ENCODE measurements at places on chromosomes 4 and X. TPM values are rescaled to one million over a fixed set of nuclear protein-coding genes. Genes with fewer than 3 reads are reported as not detected.

Gene PPP1R2C
- not detected for polyA plus RNA-seq

Gene CCDC110
- 0.26 TPM for polyA plus RNA-seq

Gene FAM156A
- 10.5 TPM for polyA plus RNA-seq

Gene SRPX2
- polyA plus RNA-seq: 13.1 TPM

Gene RBM46
- polyA plus RNA-seq: not detected

Gene PRKG2
- 0.11 TPM for polyA plus RNA-seq

Gene WNK3
- polyA plus RNA-seq: 0.10 TPM

Gene CDX4
- not detected for polyA plus RNA-seq

Gene GNRHR
- polyA plus RNA-seq: not detected

Gene SULT1E1
- not detected for polyA plus RNA-seq

Gene WDR44
- 5.5 TPM for polyA plus RNA-seq

Gene FRG1
- 44.4 TPM for polyA plus RNA-seq

Gene CXCL8
- polyA plus RNA-seq: 0.61 TPM

Gene IL9R
- polyA plus RNA-seq: 1.9 TPM

Gene LONRF3
- polyA plus RNA-seq: 0.11 TPM

Gene FAM114A1
- 3.9 TPM for polyA plus RNA-seq

Gene SLC9B1
- polyA plus RNA-seq: 1.4 TPM

Gene SMIM20
- polyA plus RNA-seq: 61.0 TPM

Measured in spleen (tissue), 13 donors.